ENCODE measurements at places on chromosomes 2 and 18.
A peak's percentile ranks its signal among the peaks of the same experiment; 100 is the strongest.

DNA sequence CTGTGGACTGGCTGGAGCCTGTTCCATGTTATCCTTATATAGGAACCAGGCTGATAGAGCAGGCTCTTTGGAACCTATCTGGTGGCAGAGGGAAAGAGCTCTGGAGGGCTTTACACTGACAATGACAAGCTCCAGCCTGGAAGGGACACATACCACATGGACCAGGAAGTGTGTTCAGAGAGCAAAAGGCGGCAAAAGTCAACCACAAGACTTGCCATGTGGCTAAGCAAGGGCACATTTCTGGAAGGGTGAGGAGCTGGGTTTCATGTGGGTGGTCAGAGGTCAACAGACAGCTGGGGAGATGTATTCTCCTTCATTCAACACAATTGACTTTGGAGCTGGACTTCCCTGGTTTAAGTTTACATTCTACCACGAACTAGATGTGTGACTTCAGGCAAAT, 325.2 kb downstream of the DYSF start:
- no peak for DNase-seq

GRCh38 chr2:110784047-110784631, 51.8 kb downstream of the ACOXL start:
- DNase-seq, result no peak

GRCh38 chr2:181273986-181274385, 183.2 kb upstream of the ITGA4 start:
- DNase-seq, result no peak

DNA sequence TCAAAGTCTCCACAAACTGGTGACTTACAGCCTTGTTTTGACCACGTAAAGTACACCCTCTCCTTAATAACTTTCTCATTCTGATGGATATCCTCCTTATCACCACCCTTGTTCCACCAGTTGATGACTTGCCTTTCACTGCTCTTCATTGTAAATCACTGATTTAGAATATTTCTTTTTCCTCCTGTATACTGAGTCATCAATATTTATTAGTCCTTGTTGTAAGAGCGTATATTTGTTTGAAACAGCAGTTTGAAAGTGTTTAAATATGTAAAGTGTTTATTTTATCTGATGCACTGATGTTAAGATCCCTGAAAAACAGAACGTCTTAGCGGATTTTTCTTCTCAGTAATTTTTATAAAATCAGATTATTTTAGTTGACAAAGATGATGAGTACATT, 34.2 kb upstream of the DYSF start:
- no peak for DNase-seq

GRCh38 chr2:72782520-72782919, 43.3 kb downstream of the EXOC6B start:
- no peak for DNase-seq

DNA sequence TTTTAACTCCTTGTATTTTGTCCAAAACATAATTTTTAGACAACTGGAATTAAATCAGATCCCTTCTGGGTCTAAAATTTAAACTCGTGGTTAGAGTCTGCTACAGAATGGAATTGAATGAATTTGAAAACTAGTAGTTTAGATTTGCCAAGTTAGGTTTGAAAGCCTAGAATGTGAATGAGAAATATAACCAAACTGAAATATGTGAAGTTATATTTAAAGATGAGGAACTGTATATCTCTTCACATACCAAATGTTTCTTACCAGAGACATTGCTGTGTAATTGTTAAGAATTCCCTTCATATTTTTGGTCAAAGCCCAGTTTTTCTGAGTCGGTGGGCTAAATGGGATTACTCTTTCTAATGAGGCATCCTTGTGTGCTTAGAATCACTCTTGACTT, 74.2 kb downstream of the LPIN1 start:
- no peak for DNase-seq

DNA sequence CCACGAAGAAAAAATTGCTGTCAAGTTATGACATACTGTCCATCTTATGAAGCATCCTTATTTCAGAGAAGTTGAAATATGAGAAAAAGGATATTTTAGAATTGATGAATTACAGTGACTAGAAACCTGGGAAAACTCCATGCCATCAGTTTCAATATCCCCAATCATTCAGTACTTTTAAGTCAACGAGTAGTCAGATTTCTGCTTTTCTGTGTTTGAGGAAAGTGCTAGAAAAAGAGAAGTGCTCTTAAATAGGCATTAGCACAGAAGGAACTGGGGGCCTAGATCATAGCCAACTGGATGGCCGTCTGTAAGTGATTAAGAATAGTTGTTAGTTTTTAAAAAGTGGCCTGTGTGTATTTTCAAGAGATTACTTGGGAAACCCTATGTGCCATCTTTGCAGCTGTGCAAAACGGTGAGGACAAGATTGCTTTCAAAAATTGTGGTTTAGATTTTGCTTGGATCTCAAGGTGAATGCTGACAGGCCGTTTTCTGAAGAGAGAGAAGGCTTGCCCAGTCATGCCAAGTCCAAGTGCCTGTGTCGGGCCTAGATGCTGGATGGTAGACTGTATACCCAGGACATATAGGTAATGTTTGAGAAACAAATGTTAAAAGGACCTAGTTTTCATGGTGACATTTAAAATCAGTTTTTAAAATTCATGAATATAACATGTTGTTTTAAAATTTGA, 5.1 kb downstream of the NEDD4L start:
- DNase-seq, result no peak

GRCh38 chr2:174122185-174122584, 126.1 kb downstream of the OLA1 start:
- no peak for DNase-seq

- DNase-seq, result no peak
Measured at GRCh38 chr2:190947711-190948251, 66.2 kb downstream of the STAT1 start.

DNA sequence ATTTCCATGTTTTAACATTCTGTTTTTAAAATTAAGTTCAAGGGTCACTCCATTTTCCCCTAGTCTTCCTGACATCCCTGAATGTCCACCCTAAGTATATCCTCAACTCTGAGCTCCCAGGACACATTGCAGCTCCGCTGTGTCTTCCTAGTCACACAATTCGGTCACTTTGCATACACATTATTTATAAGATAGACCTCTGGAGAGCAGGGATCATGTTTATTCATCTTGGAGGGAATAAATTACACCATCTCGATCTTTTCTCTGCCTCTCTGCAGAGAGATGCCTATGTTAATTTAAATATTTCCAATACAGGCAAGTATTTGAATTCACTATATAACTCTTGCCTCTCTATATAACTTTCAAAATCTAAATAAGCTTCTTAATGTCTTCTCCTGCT, 166.2 kb downstream of the SLC39A10 start:
- DNase-seq, result no peak

GRCh38 chr2:21030983-21031968, 12.6 kb downstream of the APOB start:
- no peak for DNase-seq

DNA sequence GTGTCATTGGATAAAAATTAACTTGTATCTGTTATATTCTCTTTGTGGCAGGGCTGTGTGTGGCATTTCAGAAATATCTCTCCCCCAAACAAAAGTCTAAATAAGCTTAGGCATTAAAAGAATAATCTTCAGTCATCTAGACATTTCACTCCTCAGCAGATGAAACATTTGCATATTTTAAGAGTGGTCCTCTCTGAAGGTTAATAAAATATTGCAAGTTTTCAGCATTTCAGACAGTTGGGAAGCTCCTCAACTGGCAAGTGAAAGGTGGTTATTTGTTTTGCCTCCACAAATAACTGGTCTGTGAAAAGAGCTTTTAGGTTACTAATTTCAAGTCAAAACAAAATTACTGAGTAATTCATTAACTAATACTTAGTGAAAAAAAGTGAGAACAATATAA, 462.6 kb downstream of the EPHA4 start:
- DNase-seq, result no peak

- no peak for DNase-seq
Measured at GRCh38 chr2:205965707-205966106, 120.3 kb downstream of the INO80D start.

- DNase-seq, result no peak
Measured at GRCh38 chr2:223526106-223526505, 76.1 kb downstream of the SCG2 start.

GRCh38 chr18:11981192-11981542, at the start of gene IMPA2:
IMPA2 (plus strand) TSS chr18:11981507; CDS start chr18:11981670, 163 bp downstream.
- no peak for DNase-seq

- peak; percentile 31 for DNase-seq
Measured at GRCh38 chr18:79393635-79394533, 1.8 kb upstream of the NFATC1 start.

DNA sequence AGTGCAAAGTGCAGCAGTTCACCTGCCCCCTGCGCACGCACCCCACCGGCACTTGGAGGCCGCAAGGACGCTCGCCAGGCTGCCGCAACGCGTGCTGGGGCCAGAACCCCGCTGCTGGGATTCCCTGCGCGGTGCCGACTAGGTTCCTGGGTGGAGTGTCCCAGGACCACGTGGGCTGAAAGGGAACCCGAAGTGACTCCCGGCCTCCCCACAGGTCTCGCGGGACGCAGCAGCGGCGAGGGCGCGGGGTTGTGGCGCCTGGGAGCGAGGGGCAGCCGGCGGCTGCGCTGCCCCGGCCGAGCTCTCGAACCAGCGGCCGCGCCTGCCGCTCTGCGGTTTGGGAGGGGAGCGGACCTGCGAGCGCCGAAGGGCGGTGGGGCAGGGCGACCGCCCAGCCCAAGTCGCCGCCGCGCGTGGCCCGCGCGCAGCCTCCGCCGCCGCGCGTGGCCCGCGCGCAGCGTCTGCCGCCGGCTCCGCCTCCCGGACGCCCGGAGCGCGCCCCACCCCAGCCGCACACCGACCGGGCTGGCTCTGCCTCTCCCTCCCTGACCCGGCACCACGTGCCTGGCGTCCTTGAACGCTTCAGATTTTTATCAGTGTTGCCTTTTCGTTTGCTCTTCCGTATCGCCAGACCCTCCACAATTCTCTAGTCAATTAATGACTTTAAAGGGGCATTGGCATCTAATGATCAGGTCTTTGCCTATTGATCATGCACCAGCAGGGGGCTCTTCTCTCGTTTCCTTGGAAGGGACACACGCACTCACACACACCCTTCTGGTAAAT, at the start of gene FTCDNL1:
FTCDNL1 (minus strand) TSS at position 475 of the 783 bp plus-strand sequence. CDS start 2,230 bp downstream, outside the sequence.
- peak; percentile 72 for DNase-seq

- no peak for DNase-seq
Measured at GRCh38 chr2:169683425-169684134, 10.6 kb downstream of the CFAP210 start.

GRCh38 chr2:225041207-225041850, 939 bp downstream of the DOCK10 start:
- DNase-seq, result peak; percentile 71

DNA sequence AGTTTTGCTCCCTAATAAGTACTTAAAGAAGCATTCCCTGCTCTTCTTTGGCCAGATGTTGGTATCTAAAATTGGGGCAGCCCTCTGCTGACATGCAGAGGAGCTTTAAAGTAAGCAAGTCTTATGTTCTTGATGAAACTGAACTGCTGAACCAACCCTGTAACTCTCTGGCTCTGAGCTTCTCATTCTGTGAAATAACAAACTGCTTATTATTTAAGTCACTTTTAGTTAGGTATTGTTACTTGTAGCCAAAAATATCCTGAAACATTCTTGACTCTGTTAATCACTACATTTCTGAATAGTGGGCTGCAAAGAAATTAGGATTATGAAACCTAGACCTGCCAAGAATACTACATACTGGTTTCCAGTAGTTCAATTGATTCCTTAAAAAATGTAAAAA, 15.5 kb downstream of the PPP3R1 start:
- DNase-seq, result no peak

GRCh38 chr18:63909870-63910269, 2.1 kb downstream of the SERPINB10 start:
- DNase-seq, result no peak

DNA sequence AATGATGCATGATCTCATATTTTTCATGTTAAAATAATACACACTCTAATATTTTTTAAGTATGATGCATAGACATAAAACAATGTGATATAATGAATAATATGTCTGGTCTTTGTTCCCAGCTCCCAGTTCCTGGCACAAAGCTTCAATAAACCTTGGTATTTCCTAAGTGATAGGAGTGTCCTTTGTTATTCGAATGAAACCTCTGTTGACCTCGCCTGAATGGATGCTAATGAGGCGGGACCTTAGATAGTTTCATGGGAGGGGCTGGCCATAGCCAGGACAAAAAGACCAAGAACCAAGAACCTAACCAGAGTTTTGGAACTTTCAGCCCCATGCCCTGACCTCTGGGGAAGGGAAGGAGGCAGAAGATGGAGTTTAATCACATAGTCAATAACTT, 257.7 kb upstream of the COPS8 start:
- no peak for DNase-seq
